ENCODE measurements at places on chromosomes 16 and 17.

DNA sequence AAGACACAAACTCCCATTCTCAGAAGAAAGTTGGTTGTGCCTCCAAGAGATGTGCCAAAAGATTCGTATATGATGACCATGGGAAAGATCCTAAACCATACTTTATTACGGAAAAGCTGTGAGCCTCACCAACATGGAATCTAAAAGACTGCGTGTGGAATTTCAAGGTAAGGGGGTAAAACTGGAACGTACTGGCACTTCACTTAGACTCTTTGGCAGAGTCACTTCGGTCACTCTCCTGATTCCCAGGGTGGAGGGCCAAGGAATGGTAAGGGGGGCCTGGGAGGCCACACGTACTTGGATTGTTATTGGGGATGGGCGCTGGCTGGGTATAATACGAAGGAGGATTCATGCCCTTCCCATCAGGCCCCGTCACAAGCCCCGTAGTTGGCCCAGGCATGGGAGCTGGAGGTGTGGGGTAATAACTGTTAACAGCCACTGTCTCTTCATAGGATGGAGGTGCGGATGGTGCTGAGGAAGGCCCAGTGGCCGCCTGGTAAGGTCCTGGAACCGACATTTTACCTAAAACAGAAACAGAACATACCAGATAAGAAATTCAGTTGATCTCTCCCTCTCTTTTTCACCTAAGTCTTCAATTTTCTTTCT is 30.4 kb downstream of the LITAF start:
- no peak for DNase-seq

GRCh38 chr16:34078691-34079090 is 619.3 kb downstream of the TP53TG3F start:
- DNase-seq: no peak

DNA sequence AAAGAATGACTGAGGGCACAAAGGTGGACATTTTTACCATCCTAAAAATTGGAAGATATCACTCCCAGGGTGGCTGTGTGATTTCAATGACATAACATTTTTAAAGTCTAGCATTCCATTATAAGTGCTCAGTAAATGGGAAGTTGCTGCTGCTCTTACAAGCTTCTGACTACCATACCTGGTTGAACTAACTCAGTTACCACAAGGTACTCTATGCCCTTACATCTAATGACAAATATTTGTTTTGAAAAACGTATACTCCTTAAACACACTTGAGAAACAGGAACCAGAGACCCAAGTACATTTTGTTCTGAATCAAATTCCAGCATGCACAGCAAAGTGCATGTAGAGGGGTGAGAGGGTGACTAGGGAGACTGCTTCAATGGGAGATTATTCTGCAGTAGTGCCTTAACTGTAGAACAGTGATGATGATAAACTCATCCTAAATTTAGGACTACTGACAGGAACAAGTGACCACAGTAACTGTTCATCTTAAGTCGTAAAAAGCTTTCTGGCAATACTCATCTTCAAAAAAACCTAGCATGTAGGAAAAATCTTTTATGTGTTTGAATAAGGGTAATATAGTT is 83.5 kb downstream of the KANSL1 start:
- no peak for DNase-seq

GRCh38 chr16:87963400-87963799 is 12.2 kb downstream of the BANP start:
- peak; percentile 65 for DNase-seq

DNA sequence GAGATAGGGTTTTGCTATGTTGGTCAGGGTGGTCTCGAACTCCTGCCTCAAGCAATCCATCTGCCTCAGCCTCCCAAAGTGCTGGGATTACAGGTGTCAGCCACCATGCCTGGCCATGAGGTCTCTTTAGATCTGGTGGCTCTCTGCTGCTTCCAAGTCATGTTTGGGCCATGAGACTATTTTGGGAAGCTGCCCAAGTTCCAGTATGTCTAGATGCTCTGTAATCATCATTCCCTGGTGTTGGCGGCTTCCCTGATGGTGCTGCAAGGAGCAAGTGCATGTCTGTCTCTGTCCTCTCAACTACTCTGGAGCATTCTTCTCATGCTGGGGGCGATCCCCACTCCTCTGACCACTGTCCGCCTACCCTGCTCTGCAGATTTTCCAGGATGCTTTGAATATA is 6.4 kb upstream of the ODF4 start:
- DNase-seq: no peak

Measured in HS-5 (cell line).